ENCODE measurements at places on chromosomes 12 and 14.
A peak's percentile ranks its signal among the peaks of the same experiment; 100 is the strongest.

GRCh38 chr12:101935890-101936746 lies 58.7 kb downstream of the DRAM1 start:
- DNase-seq = no peak

- DNase-seq = no peak
Observed at GRCh38 chr14:73816393-73816816, 35.2 kb upstream of the PTGR2 start.

DNA sequence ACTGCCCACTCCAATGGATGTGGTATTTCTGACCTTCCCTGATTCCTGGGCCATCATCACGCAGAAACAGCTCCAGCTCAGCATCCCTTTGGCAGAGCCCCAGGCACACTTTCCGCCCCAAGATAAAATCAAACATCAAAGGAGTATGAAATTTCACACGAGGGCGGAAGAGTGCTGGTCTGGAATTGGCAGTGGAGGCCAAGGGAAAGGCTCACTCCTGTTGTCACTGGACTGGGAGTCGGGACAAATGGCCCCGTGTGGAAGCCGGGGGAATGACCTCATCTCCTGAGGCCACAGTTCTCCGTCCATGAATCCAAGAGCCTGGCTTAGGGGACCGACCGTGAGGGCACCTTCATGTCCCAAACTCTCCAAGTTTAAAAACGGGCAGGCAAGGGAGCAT lies 40.9 kb downstream of the FZD10 start:
- DNase-seq = no peak

GRCh38 chr14:100955201-100955600 lies 51.7 kb upstream of the RTL1 start:
- DNase-seq = no peak

DNA sequence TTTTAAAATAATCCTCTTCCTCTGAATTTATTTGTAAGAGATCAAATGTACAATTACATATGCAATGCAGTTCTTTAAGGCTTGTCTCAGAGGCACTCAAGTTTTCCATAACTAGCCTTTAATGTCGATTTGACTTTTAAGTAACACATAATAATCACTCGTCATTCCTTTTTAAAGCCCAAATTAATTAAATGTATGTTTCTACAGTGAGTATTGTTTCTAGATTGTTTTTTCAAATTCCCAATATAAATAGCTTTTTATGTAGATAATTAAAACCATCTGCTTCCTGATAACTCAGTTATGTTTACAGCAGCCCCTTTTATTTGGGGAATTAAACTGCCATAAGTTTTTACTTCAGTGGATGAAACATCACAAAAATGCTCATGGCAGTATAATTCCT lies 185.1 kb downstream of the ETNK1 start:
- DNase-seq = no peak

GRCh38 chr12:96710127-96710745 lies 196.8 kb upstream of the NEDD1 start:
- DNase-seq = no peak

DNA sequence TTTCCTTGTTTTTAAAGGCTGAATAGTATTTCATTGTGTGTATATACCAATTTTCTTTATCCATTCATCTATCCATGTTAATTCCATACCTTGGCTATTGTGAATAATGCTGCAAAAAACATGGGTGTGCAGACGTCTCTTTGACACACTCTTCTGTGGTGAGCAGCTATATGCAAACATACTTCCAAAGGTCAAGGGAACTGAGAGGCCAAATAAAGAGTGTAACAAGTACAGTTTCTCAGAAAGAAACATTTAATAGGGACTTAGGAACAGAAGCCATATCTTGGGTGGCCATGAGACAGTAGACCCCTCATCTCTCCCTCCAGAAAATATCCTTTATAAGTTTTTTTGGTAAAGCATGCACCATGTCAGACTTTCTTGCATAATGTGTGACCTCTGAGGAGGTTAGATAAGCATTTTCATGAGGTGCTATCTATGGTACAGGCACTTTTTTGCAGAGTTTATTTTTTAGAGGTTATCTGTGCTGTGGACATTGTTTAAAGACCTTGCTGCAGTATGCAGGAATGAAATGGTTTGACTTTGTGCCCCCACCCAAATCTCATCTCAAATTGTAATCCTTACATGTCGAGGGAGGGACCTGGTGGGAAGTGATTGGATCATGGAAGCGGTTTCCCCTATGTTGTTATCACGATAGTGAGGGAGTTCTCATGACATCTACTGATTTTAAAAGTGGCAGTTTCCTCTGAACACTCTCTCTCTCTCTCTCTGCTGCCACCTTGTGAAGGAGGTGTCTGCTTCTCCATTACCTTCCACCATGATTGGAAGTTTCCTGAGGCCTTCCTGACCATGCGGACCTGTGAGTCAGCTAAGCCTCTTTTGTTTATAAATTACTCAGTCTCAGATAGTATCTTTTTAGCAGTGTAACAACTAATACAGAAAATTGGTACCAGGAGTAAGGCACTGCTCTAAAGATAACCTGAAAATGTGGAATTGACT lies 1202.3 kb downstream of the GALC start:
- no peak for DNase-seq

- DNase-seq = peak; percentile 39
Observed at GRCh38 chr14:89033756-89034155, 209.3 kb downstream of the TTC8 start.

DNA sequence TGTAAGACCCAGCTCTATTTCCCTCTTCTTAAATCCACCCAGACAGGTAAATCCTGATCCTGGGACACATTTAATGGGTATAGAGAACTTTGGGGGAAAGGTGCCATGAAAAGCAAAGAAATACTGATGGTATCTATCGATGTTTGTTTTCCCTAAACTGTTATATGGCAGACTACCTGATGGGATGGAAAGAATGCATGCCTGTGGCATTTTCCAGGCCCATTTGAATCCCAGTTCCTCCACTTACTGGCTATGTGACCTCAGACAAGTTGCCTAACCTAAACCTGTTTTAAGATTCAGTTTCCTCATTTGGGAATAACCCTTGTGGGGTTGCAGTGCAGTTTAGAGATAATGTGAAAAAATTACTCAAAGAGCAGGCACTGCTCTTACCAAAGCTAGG lies 404.5 kb downstream of the FUT8 start:
- DNase-seq = no peak

DNA sequence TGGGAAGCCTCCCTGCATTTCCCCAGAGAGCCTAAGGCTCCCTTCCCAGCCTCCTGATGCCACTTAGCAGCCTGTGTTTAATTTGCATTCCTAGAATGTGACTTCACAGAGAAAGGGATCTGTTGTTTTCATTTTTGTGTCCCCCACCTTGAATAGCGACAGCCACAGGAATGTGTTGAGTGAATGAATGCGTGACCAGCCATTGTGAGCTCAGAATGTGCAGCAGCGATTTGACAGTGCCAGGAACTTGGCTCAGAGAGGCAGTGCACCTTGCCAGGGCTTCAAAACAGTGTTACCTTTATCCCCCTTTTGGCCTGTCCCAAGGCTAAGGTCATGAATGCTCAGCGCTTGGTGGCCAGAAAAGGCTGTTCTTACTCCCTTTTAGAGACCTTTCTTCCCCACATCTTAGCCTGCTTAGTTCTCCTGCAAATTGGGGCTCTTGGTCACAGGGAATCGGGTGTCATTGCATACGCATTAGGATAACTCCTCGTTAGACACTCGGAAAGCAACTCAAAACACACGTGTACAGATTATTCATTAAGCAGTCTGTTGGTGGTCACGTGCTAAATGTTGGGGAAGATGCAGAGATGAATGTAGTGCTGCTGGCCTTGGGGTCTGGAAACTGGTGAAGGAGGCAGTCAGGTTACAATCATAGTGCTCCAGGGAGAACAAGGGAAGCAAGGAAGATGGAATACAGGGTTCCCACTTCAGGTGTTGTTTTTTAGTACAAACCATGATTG lies 9.8 kb downstream of the NTF3 start:
- no peak for DNase-seq

DNA sequence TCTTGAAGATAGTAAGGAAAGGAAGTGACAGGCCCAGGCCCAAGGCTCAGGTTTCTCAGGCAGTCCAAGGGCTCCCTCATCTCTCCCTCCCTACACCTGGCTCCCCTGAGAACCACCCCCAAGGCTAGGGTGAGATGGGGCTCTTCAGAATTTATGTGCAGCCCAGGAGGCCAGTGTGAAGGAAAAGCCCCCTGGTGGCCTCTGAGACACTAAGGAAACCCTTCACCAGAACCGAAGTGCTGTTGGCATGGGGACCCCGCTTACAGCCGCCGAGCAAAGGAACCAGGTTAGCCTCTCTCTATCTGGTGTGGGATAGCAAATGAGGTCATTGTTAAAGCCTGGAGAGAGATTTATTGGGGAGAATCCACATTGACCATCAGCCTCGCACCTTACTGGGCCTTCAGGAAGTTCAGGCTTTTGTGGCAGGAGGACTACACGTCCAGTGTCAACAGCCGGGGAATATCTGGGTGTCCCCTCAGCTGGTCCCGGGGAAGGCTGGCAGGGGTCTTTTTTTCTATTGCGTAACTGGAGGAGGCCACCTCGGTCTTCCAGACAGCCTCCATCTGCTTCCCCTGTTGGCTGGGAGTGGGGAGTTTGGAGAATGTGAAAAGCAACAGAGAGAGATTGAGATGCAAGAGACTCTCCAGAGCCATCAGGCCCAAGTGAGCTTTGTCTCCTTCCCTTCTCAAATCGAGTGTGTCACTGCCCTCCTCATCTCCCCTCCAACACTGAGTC lies 18.1 kb downstream of the FAM186B start:
- no peak for DNase-seq

- peak; percentile 36 for DNase-seq
Observed at GRCh38 chr14:77067632-77068516, 30.2 kb upstream of the CIPC start.

- DNase-seq = no peak
Observed at GRCh38 chr12:117684471-117684870, 284.3 kb downstream of the KSR2 start.

- DNase-seq = no peak
Observed at GRCh38 chr12:98456041-98456440, 59.3 kb upstream of the TMPO start.

GRCh38 chr12:112992541-112993398 lies 14.5 kb downstream of the OAS2 start:
- DNase-seq = peak; percentile 58

DNA sequence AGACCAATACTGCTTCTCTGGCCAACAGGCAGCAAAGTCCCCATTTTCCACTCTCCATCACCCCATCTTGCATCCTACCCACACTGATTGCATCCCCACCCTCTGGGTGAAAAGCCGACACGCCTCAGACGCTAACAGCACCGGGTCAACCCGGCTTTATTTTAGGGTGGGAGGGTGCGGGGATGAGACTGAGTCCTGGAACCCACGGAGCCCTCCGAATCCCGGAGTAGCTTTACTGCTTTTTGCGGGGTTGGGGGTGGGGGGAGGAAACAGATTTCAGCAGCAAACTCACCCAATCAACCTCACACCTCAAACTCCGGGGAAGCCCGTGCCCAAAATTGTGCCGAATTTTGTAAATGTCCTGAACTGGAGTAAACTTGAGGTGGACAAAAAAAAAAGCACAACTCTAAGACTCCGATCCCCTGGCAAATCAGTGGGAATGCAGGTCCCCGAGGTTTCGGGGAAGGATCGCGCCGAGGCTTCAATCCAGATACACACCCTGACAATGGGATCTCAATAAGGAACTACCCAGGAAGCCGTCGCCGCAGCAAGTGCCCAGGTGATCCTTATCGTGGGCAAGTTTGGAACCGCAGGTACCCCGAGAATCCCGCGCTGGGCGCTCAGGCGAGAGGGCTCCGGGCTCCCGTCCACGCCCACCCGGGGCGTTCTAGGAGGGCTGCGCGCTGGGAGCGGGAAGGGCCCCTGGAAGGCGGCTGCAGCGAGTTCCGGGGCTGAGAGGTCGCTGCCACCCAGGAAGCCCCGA lies 1.1 kb downstream of the GCH1 start:
- DNase-seq = no peak

DNA sequence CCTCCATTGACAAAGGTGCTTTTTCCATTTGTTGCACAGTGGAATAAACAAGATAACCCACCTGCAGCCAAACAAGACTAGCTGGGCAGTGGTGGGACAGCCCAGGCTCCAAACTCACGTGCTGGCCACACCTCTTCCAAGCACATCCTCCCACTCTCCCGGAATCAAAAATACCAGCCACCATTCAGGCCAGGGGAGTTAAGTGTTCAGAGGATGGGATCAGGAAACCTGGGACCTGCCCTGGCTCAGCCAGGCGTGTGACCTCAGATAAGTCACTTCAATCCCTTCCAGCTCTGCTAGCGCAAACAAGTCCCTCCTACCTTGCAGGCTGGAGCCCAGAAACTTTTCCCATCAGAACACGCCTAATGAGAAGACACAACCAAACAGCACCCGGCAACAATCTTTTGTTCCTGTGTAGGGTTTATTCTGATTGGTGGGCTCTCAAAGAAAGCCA lies 43.3 kb downstream of the ACTN1 start:
- DNase-seq = no peak

DNA sequence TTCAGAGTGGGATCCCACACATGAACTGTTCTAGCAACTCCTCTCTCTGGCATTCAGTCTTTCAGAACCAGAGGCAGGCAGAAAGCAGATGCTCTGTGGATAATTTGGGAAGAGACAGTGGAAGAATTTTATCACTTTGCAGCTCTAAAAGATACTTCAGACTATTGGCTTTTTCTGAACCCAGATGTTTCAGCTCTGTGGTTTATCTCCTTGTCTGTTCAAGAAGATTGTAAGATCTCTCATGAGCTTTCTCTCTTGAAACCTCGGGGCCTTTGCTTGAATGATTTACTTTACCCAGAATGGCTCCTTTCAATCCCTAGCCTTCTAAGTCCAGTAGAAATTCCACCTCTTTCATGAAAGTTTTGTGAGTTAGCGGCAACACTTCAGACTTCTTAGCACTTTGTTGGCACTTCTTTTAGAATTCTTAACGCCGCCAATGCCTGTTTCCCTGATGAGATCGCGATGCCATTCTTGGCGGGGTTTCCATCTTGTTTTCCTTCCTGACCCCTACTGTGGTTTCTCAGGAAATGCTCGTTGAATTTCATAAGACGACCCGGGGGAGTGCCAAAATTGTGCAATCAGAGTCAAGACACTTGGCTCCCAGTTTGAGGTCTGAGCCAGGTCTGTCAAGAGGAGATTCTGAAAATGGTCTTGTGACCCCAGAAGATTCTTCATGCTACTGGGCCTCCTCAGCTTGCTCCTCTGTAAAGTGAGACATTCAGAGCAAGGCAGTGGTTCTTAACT lies 107.0 kb upstream of the PRICKLE1 start:
- no peak for DNase-seq

GRCh38 chr12:7747246-7747645 lies at the start of gene CLEC4C:
CLEC4C (minus strand) TSS chr12:7747375; CDS start chr12:7747348, 27 bp downstream.
- no peak for DNase-seq

DNA sequence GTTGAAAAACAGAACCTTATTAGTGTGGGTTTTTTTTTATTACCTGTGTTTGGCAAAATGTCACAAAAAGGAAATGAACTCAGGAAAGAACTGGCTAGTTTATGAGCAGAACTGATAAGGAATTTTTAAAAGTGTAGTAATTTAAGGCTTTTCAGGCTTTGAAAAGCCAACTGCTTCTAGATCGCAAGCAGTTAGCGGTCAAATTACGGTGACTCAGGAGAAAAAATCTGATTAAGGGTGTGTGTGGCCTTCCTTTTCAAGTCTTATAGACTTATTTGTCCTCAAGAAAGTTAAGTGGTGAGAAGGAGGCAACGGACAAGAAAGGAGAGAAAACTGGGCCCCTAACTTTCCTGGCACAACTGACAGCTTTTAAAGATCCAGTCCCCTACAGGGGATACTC lies 33.4 kb downstream of the PDZRN4 start:
- no peak for DNase-seq

GRCh38 chr12:88570103-88570502 lies 10.2 kb downstream of the KITLG start:
- no peak for DNase-seq
